Bladder microvascular endothelial cell (primary cell): ENCODE measurements at places on chromosomes 5 and 9. TPM values are rescaled to one million over a fixed set of nuclear protein-coding genes. Genes with fewer than 3 reads are reported as not detected.

The TAF11L10 gene
- not detected in 2 replicates for total RNA-seq

The PCDHA13 gene
- total RNA-seq = not detected in 2 replicates

The PANK3 gene
- total RNA-seq = 26.2 and 68.0 TPM in 2 replicates

The C5orf58 gene
- total RNA-seq = not detected in 2 replicates

The MLANA gene
- not detected in 2 replicates for total RNA-seq

The FRMPD1 gene
- total RNA-seq = not detected in 2 replicates

The TEX48 gene
- total RNA-seq = not detected in 2 replicates

The STK32A gene
- 0.31 TPM in 1 of 2 replicates, not detected in the other for total RNA-seq

The FGF18 gene
- 0.06 TPM in 1 of 2 replicates, not detected in the other for total RNA-seq

The CCNB1 gene
- 64.4 and 126 TPM in 2 replicates for total RNA-seq

The MCTP1 gene
- 266 and 321 TPM in 2 replicates for total RNA-seq

The SNX18 gene
- 12.6 and 17.3 TPM in 2 replicates for total RNA-seq

The NNT gene
- 62.0 and 115 TPM in 2 replicates for total RNA-seq

The NEURL1B gene
- 5.1 and 17.8 TPM in 2 replicates for total RNA-seq

The C5orf34 gene
- 3.9 and 4.3 TPM in 2 replicates for total RNA-seq

The CAMK2A gene
- total RNA-seq = not detected in 2 replicates

The HTR1A gene
- not detected in 2 replicates for total RNA-seq
